ENCODE measurements at places on chromosomes 7 and 10.

- no peak for DNase-seq
Measured at GRCh38 chr7:71625545-71625944, 493.6 kb downstream of the GALNT17 start.

GRCh38 chr7:30268586-30268985, 15.8 kb upstream of the ZNRF2 start:
- DNase-seq = no peak

- DNase-seq = peak; percentile 64
Measured at GRCh38 chr7:155804897-155805825, 7.1 kb downstream of the SHH start.

DNA sequence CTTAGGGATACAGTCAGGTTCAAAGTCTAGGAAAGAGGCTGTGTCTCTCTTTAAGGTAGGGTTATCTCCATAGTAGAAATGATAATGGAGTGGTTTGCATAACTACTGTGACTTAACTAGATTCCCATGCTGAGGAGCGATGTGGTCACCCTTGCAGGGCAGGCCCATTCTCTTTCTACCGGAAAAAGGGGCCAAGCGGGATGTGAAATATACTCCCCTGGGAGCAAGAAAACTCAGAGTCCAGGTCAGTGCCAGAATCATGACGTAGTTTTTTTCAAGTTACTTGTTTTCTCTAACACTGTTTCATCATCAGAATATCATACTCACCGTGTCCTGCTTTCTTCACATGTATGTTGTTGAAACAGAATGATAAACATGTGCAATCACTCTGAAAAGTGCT, 649.0 kb upstream of the ANKRD30A start:
- DNase-seq = no peak

DNA sequence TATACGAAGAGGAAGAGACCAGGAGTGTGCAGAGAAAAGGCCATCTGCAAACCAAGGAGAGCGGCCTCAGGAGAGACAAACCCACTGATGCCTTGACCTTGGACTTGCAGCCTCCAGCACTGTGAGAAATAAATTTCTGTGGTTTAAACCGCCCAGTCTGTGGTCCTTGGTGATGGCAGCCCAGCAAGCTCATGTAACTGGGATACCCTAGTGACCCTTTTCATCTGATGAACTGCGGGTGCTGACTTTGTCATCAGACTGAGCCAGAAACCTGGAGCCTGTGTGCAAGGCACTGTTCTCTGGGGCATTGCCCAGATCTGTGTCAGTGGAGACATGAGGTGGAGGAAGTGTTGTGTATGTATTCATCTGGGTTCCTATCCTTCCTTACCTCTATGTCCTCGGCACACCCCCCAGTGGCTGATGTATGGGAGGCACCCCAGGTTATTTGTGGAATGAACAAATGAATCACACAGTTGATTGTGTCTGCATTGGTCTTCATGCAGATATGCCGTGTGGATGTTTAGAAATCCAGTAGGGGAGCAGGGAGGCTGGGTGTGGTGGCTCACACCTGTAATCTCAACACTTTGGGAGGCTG, 64.5 kb upstream of the BTBD16 start:
- DNase-seq = peak; percentile 12

GRCh38 chr7:108363659-108364058, 92.6 kb downstream of the NRCAM start:
- no peak for DNase-seq

GRCh38 chr7:28723336-28723735, 234.8 kb downstream of the TRIL start:
- DNase-seq = no peak

GRCh38 chr10:119252051-119252465, 44.7 kb downstream of the GRK5 start:
- DNase-seq = peak; percentile 45

- DNase-seq = no peak
Measured at GRCh38 chr7:36363515-36363914, 26.1 kb upstream of the ANLN start.

DNA sequence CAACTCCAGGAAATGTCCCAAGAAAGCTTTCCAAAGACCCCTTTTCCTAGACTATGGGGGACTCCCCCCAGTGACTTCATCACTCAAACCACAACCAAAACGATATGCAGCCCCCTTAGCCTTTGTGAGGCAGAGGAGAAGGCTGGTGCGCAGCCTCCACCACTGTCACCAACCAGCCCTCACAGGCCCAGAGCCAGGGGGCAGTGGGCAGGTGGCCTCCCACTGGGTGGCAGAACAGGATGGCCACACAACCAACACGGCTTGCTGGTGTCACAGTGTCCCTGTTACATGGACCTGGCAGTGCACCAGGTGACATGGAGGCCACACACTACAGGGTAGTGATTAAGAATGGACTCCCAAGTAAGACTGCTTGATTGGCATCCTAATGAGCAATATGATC, 172.0 kb downstream of the PLXNA4 start:
- no peak for DNase-seq

- DNase-seq = no peak
Measured at GRCh38 chr7:1404898-1405548, 54.2 kb downstream of the MICALL2 start.

DNA sequence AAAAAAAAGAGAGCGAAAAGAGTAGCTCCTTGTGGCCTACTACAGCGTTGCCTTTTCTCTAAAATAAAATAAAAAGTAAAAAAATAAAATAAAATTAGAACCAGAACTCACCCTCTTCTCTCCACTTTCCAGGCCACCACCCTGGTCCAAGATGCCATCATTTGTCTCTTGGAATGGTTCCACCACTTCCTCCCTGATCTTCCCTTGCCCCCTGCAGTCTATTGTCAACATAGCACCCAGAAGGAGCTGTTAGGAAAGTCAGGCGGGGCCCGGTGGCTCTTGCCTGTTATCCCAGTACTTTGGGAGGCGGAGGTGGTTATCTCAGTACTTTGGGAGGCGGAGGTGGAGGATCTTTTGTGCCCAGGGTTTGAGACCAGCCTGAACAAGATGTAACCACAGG, 7.6 kb upstream of the GRID2IP start:
- DNase-seq = peak; percentile 46

GRCh38 chr10:131891929-131892805, 8.6 kb upstream of the PPP2R2D start:
- DNase-seq = no peak

GRCh38 chr7:29167721-29168120, 21.4 kb upstream of the CPVL start:
- no peak for DNase-seq

DNA sequence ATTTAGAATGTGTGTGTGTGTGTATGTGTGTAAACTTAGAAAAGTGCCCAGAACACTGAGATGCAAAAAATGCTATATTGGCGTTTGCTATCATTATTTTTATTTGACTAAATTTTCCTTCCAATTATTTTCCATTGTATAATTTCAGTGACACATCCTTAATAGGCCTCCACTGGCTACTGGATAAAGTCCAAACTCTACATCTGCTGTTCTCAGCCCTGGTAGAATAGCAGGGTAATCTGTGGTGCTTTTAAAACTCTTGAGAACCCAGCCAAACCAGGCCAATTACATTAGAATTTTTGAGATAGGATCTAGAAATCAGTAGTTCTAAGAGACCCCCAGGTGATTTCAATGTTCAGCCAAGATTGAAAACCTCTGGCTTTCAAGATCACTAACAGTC, 66.4 kb downstream of the ZNF503 start:
- DNase-seq = no peak

GRCh38 chr7:105653441-105654005, 72.2 kb upstream of the EFCAB10 start:
- DNase-seq = no peak

- DNase-seq = peak; percentile 88
Measured at GRCh38 chr10:68647672-68648341, 73.2 kb upstream of the CCAR1 start.

DNA sequence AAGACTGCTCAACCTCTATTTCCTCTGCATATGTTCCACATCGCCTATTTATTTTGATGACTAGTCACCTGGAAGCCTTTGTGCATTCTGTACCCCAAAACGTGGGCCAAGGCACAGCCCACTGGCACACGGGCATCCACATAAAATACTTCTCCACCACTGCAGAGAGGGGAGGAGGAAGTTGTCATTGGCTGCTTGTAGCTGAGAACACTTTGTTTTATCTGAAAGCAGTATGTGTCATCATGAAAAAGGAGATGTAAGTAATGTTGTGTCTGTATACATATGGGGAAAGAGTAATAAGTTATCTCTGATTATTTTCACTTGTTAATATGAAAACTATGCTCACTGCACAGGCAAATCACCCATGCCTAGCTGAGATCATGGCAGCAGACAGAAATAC, 48.2 kb upstream of the AMPH start:
- no peak for DNase-seq
